ENCODE measurements at places on chromosomes 4 and X.

GRCh38 chr4:54547299-54548097, 110.3 kb upstream of the KIT start:
- no peak for DNase-seq

- DNase-seq, result no peak
Measured at GRCh38 chr4:136909626-136910025, 622.7 kb downstream of the PCDH18 start.

- no peak for DNase-seq
Measured at GRCh38 chrX:131763674-131764073, 219.8 kb downstream of the OR13H1 start.

DNA sequence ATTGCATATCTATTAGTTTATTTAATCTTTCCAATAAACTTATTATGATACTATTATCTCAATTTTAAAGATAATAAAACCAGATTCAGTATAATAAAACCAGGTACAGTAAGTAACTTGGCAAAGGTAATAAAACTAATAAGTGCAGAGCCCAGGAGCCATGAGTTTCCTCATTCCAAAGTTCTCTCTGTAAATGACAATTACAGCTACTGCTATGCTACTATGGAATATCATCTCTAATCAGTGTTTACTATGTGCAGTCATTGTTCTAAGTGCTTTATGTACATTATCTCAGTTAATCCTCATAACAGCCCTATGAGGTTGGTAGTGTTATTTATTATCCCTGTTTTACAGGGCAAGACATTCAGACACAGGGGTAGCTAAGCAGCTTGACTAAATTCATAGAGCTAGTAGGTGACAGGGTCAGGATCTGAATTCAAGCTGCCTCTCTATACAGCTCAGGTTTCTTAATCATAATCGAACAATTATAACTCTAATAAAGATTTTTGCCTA, 285.0 kb upstream of the PITX2 start:
- DNase-seq, result no peak

DNA sequence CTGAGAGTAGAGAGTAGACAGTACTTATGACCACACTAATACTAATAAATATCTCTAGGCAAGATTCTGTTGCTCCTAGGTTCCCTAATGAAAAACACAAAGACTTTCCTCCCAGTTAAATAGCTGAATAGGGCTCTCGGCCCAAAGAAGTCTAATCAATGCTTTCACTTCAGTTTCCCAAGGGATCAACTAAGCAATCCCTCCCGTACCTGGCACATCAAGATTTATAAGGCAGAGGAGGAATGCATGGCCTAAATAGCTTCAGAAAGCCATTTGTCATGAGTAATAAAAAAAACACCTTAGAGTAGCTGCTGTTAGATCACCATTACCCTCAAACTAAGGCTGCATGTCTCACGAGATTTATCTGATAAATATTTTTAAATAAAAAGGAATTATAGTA, 56.8 kb upstream of the EXOC1L start:
- DNase-seq, result no peak

- no peak for DNase-seq
Measured at GRCh38 chrX:46572340-46572936, 1.1 kb upstream of the CHST7 start.

DNA sequence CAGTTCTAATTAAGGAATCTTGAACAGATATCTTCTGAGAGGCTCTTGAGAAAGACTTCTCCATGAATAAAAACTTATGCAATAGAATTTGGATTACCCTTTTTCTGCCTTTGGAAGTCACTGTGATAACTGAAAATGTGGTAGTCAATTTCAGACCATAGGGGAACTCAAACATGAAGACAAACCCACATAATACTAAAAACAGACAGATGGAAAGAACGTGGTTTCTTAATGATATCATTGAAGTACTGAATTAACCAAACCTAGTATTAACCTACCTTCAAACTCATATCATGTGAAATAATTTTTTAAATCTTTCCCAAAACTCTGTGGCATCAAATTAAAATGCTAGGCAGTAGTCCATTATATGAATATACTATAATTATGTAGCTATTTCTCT, 153.5 kb downstream of the CAMK2D start:
- DNase-seq, result no peak
